Activated CD4-positive, alpha-beta T cell treated with anti-CD3 and anti-CD28 coated beads for 1 hour (primary cell): ENCODE measurements at places on chromosomes 16 and 17.

GRCh38 chr16:85180827-85181738 lies 68.8 kb upstream of the CIBAR2 start:
- no peak for DNase-seq

DNA sequence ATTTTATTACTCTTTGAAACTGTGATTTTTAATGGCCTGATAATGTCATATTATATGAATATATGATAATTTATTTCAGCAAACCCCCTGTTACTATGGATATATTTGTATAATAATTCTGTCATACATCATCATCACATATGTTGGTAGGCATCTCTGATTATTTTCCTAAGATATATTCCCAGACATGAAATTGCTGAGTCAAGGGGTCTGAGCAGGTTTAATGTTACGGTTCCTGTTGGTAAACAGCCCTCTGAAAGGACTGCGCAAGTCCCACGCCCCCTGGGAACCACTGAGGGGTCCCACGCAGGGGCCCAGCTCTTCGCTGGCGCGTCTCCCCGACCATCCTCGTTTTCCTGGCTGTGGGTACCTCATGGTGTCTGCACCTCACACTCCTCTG lies 24.2 kb downstream of the SLC13A5 start:
- no peak for DNase-seq

DNA sequence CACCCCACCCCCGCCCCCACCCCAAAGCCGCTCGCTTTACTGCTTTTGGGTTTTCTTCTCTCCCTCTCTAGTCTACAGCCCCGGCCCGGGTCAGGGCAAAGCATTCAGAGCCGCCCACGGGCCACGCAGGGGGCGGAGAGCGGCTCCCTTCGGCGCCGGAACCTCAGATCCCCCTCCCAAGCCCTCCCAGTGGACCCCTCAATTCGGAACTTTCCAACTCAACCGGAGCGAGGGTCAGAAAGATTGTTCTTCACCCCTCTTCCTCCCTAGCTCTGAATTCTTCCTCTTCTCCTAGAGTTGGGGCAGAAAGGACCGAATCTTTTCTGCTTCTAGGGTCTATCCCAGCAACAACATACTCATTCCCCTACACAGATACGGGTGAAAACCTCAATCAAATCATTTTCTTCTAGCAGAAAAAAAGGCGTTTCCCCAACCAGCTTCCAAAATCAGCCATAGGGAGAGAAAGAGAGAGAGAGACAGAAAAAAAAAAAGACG lies 1.0 kb downstream of the HOXB2 start:
- no peak for DNase-seq

- DNase-seq = no peak
These were observed 1.3 kb downstream of the C17orf58 start for GRCh38 chr17:67994817-67995569.

- no peak for DNase-seq
These were observed 1.1 kb downstream of the CCL4 start for GRCh38 chr17:36104701-36105181.

- no peak for DNase-seq
These were observed 94.4 kb downstream of the AATF start for GRCh38 chr17:37043201-37043600.

DNA sequence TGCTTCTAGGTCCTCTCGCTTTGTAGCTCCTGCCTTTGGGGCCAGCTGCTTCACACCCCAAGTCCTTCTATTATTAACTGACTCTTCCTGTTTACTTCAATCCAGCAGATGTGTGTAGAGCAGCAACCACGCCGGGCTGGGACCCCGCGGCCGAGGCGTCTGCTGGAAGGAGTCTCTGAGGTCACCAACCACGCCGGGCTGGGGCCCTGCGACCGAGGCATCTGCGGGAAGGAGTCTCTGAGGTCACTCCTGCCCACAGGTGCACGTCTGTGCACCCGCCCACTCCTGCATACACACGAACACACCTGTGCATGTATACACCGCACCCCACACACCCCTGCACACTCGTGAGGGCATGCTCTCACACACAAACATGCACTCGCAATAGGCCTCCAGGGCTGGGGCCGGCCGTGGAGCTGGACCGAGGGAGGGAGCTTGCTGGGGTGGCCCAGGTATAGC lies 7.8 kb upstream of the TEX19 start:
- no peak for DNase-seq

- DNase-seq = no peak
These were observed 37.8 kb downstream of the IKZF3 start for GRCh38 chr17:39826334-39826733.

DNA sequence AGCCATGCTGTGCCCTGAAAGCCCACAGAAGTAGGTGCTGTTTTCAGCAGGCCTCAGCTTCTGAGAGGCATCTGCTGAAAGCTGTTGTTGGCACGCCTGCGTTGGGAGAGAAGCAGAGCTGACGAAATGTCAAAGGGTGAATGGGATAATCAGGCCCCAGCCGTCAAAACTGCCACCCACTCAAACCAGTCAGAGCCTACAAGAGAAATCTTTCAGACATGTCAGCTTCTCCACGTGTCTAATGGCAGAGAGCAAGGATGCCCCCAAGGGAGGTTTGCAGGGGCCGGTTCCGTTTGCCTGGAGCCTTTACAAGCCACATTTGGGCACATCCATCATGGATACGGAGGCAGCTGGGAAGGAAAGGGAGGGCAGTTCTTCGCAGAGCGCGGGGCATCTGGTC lies 568.2 kb upstream of the EEF2KMT start:
- DNase-seq = no peak

GRCh38 chr16:1637526-1637925 lies 25.4 kb downstream of the CRAMP1 start:
- DNase-seq = no peak

DNA sequence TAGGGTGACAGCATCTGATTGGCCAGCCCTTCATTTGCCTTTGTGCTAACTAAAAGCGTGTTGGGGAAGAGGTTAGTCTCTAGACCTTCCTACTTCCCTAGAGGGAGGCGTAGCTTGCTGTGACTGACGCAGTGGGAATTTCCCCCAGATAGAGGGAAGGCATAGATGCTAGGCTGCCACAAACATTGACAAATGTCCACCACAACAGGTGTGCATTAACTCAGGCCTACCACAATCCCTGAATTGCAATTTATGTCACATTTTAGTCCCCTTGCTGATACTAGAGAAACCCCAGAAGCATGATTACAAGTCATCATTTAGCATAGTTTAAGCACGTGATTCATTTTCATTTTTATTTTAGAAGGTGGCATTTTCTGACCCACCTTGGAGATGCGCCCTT lies 76.3 kb upstream of the WSB1 start:
- no peak for DNase-seq

DNA sequence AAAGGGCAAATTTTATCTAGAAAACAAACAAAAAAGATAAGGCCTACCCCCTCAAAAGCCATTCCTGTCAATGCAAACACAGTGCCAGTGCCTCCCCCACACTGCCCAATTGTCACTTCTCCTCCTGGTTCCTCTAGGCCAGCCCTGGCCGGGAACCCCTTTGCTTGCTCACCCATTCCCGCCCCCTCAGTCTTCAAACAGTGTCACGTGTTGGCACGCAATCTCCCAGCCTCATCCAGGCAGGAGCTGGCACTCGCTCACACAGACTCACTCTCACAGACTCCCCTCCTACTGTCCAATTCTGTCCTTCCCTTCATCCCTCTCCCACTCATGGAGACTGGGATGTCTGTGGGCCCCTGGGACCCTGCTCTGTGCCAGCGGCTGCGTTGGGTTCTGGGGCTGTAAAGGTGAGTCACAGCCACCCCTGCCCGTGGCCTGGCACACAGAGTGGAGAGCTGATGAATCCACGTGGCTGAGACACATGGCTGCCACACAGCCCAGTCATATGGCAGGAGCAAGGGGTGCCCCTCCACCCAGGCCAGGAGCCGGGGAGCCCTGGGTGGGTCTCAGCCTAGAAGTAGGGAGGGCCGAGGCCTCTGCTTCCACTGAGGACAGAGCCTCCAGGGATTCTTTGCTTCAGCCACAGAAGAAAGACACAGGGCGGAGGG lies 54.8 kb downstream of the VAC14 start:
- no peak for DNase-seq

DNA sequence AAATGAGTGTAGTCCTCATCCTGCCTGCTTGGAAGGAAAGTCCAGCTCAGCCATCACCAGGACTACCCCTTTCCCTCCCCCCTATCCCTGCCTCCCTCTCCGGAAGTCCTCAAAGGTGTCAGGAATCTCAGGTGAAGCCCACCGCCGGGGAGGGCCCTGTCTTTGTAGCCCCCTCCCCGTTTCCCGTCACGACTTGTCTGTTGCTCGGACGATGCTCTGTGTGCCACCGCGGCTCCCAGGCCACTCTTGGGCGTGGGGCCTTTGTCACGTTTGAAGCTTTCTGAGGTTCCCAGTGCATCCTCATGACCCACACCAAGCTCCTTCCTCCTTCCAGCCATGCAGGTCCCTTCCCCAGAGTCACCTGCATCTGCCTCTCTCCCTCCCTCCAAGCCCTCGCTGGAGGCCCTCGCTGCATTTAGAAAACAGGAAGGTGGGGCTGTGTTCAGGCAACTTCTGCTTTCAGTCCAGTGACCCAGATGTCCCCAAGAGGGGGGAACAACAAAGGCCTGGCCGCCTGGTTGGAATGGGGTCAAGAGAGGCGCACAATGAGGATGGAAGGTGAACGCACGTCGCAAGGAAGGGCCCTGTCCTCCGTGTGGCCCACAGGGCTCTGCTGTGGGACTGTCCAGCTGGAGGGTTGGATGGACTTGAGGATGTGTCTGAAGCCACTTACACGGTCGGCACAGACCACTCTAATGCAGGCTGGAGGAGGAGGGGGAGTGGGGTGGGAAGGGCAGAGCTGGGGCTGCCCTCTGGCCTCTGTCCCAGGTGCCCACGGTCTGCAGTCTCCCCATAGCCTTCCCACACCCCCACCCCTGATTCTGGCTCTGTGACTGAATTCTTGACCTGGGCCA lies 59.9 kb downstream of the OR1D5 start:
- DNase-seq = no peak

DNA sequence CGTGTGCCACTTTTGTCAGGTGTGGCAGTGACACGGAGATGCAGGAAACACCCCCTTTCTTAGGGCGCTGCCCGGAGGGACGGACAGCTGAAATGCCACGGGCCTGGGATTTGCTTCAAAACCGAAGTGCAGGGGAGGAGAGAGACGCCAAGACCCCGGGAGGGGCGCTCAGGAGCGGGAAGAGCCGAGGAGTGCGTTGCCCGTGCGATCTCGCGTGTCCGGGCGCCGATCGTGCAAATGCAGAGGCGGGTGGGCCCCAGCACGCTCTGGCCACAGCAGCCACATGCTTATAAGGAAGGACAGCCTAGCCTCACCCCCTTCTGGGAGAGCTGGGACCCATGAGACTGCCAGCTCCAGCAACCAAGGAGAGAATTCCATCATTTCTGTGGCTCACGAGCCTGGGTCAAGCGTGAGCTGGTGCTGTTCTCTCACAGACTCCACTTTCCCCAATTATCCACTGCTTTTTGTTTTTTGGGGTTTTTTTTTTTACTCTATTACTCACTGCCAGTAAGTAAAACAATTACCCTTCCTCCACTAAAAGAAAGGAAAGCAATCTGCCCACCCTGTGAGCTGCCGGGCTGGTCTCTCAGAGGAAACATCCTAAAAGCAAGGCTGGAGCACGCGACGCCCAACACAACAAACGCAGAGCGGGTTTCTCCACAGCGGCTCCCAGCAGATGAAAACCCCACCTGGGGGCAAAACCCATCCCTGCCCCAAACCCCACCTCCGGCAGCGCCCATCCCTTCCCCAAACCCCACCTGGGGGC lies 27.2 kb upstream of the C16orf95 start:
- DNase-seq = no peak

DNA sequence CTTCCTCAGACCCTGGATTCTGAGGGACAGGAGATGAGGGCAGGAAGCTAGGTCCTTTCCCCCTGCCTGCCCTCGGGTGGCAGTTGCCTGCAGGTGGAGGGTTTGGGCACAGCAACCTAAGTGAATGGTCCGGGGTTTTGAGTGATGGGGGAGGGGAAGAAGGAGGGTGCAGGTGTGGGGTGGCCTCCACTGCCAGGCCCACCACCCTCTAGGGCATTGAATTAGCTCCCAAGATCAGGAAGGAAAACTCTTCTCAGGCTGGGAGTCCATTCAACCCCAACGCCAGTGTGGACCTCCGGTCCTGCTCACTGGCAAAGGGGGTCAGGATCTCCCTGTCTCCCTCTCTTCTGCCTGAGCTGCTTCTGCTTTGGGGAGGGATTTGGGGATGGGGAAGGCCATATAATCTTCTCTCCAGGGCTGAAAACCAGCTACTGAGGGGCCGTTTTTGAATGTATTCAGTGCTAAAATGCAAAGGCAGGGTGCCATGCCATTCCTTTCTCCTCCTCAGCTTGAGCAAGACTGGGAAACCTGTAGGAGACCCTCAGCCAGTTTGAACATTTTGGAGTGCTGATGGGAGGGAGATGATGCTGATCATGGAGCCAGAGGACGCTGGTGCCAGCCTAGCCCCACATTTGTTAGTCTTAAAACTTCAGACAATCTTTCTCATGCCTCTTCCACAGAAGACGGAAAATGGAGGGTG lies 18.8 kb downstream of the GRB7 start:
- DNase-seq = no peak

- DNase-seq = no peak
These were observed 10.3 kb downstream of the KRABD2 start for GRCh38 chr17:8366231-8366630.
